CD4-positive, alpha-beta T cell treated with Interleukin-6 at 100 ng/mL for 8 hours (primary cell): ENCODE measurements at places on chromosomes 6 and 20.

DNA sequence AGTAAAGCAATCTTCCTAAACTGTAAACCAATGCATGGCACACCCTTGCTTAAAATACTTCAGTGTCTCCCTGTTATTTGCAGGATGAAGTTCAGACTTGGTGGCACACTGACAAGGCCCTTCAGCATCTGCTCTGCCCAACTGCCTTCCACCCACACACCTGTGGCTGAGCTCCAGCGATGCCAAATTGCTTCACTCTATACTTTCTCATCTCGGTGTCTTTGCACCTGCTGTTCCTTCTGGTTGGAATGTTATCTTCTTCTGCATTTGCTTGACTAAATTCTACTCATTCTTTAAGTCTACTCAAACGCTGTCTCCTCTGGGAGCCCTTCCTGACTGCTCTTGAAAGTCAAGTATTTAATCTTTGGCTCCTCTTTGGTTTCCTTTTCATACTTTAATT, 100.1 kb upstream of the SUPT3H start:
- DNase-seq, result no peak

GRCh38 chr20:32108814-32109391, 611 bp upstream of the TM9SF4 start:
- DNase-seq, result no peak

- DNase-seq, result no peak
Observed at GRCh38 chr20:873875-874607, 40.5 kb downstream of the FAM110A start.

GRCh38 chr6:107264357-107264840, 149.1 kb upstream of the BEND3 start:
- no peak for DNase-seq

DNA sequence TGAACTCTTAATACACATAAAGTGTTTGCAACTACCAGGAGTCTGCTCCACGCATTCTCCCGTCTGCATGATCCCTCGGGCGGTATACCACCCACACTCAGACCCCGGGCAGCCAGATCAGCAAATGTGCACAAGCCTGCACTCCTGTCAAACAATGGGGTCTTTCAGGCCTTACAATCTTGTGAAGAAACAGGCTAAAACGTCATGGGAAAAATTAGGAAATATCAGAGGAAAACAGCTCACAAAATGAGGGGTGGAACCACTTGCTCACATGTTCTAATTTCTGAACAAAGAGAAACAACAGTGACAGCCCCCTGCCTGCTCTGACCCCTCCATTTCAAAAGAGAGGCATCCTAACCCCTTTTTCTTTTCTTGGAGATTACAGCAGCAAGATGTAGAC, 69.4 kb downstream of the BACH2 start:
- DNase-seq, result no peak

- DNase-seq, result peak; percentile 40
Observed at GRCh38 chr6:127923135-127923534, 22.3 kb upstream of the THEMIS start.

DNA sequence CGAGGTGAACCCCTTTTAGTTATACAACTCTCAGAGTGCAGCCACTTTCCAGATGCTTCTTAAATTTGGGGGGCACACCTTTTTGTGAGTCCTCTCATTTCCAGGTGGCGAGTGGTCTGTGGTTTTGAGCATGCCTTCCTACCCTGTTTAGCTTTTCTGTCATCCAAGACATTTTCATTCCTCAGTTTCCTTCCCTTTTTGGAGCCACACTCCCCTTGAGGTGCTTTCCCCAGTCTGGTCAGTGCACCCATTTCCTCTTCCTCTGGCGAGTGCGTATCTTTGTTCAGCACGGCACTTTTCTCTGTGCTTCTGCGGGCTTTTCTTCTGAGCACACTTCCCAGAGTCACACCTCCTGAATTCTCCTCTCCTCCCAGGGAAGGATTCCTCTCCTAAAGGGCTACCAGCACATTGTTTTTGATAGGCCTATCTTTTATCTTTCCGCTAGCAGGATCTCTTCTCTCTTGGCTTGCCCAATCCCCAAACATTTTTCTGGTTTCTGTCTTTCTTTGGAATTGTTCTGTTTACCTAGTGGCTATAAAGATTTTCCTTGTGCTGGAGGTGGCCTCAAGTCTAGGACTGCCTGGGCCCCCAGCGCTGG, 1.4 kb downstream of the PHF20 start:
- peak; percentile 46 for DNase-seq

DNA sequence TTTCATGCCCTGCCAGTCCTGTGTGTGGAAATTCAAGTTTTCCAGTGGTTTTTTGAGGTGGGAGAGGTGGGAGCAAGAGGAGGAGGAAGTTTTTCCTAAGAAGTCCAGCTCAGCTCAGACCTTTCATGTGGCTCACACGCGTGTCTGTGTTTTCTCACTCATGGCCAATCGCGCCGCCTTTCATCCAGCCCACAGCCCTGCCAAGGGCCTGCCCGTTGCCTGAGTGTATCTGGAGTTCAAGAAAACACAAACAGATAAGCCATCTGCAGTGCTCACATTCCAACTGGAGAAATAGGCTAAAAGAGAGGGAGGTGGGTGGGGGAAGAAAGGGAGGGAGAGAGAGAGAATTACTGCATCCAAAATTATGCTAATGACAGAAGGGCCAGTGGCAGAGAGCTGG, 12.6 kb upstream of the MPC1 start:
- no peak for DNase-seq

GRCh38 chr6:133740218-133740617, 148.7 kb upstream of the TCF21 start:
- no peak for DNase-seq

GRCh38 chr6:15375638-15376290, 129.9 kb downstream of the JARID2 start:
- DNase-seq, result no peak

GRCh38 chr6:127518710-127519468, at the start of gene MTCL3:
Gene MTCL3 (minus strand): TSS chr6:127519335.
- DNase-seq, result no peak

DNA sequence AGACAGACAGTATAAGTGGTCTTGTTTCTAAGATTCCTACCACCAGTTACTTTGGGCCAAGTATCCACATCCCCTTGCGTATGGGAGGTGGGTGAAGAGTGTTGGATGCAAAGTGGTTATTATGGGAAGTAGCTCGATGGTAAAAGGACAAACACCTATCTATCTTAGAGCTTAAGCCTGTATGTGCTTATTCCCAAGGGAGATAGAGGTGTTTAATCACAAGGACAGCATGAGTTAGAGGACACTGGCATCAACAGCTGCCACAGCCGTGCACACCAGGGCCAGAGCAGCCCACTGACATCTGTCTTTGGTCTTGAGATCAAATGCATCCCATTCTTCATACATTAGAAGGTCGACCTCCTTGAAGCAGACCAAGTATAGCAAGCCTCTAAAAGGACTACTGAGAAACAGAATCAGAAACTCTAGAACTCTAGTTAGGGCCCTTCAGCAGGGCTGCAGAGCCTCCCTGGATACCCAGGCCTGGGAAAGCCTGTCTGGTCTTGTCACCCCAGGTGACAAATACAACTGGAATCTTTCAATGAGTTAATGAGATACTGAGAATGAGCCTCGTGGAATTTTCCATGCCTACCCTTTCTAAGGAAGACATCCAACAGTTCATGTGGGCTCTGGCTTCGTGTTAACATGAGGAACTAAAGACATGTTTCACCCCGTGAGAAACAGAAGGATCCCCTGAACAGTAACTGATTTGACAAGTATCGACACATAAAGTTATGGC, 28.7 kb downstream of the TXNDC5 start:
- no peak for DNase-seq

GRCh38 chr20:45347936-45348778, at the start of gene SDC4:
Gene SDC4 (minus strand): TSS chr20:45348424. CDS start chr20:45348384, 40 bp downstream.
- peak; percentile 59 for DNase-seq

GRCh38 chr6:5706124-5707033, 300.3 kb downstream of the NRN1 start:
- peak; percentile 22 for DNase-seq

DNA sequence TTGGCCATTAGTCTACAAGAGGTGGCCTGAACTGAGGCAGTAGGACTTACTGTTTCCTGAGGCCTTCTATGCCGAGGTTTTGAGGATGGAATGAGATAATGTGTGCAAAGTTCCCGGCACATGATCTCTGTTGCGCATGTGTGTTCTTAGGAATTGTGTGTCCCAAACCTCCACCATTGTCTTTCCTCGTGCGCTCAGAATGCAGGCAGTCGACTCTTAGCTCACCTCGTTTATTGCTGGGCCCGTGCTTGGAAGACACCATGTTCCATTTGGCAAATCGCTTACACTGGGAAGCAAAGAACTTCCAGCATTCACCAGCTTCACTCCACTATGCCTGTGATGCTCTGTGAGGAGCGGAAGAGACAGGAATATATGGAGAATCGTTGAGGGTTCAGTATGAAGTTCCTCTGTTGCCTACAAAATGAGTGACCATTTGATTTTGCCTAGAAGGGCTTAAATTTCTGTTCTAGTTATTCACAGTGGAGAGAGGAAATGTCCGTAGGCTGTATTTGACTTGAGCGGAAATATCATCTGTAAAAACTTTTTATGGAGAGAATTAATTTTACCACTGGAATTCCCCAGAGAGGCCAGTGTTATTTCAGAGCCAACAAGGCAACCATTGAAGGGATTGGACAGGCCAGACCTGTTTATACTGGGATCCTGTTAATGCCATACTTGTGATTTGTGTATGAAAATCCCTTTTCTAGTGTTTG, 75.7 kb upstream of the CLDN20 start:
- DNase-seq, result no peak

- no peak for DNase-seq
Observed at GRCh38 chr6:154653385-154653784, 79.8 kb upstream of the SCAF8 start.

- no peak for DNase-seq
Observed at GRCh38 chr6:152151920-152152319, 344.4 kb downstream of the ESR1 start.

- DNase-seq, result no peak
Observed at GRCh38 chr20:43794326-43794725, 67.5 kb upstream of the GTSF1L start.

- no peak for DNase-seq
Observed at GRCh38 chr6:104599821-104600638, 259.7 kb downstream of the HACE1 start.

DNA sequence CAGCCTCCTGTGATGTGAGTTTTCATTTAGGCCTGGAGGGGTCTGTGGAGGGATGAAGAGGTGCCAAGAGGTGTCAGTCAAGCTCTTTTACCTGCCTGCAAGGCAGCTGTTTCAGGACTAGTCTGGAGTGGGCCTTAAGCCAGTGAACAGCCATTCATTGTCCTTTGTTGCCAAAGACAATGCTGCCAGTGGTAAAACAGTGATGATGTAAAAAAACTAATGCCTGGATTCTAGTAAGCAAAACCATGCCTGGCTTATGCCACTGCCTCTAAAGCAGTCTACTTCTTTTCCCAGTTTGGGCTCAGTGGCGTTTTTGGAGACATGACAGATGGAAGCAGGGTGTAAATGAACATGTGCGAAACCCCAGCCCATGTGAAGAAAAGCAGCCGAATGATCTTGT, 93.5 kb upstream of the KCNK16 start:
- no peak for DNase-seq

GRCh38 chr20:19633985-19634384, 124.1 kb upstream of the RIN2 start:
- DNase-seq, result no peak

- DNase-seq, result no peak
Observed at GRCh38 chr6:162109480-162110050, 618.0 kb downstream of the PRKN start.

- DNase-seq, result no peak
Observed at GRCh38 chr20:49989234-49990065, 6.7 kb downstream of the SNAI1 start.

- DNase-seq, result peak; percentile 10
Observed at GRCh38 chr20:31835977-31836852, 9.2 kb downstream of the FOXS1 start.

DNA sequence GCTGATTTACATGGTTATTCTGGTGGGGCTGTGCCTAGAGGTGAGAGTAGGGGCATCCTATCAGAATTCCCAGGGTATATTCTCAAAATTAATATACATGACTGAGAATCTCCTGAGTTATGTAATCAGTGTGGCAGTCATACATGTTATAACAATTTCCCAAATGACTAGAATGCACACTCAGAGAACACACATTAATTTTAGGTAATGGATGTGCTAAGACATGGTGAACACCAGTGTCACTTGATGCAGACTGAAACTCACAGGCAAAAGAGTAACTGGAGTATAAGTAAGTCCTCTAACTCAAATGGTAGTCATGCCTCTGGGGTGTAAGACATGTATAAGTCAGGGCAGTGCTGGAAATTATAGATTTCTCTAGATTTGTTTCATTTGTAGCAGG, 1198.4 kb upstream of the CITED2 start:
- no peak for DNase-seq

- DNase-seq, result no peak
Observed at GRCh38 chr6:132122871-132123270, 171.7 kb upstream of the CCN2 start.

- no peak for DNase-seq
Observed at GRCh38 chr6:52301326-52301725, 16.8 kb upstream of the MCM3 start.

DNA sequence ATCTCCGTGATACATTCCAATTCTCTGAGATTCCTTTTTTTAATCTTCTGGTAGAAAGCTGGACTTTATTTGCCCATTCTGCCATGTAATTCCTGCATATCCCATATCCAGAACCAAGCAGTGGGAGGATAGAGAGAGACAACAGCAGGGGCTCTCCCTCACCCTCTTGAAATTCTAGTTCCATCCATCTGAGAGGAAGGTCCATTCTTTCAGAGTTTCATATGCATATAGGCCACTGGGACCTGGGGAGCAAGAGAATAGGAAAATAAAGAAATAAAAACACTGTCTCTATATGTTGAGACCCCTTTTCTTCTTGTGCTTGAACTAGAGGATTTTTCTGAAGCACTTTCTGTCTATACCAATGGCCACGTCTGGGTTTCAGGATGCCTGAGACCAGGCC, 147.9 kb upstream of the STMND1 start:
- no peak for DNase-seq

DNA sequence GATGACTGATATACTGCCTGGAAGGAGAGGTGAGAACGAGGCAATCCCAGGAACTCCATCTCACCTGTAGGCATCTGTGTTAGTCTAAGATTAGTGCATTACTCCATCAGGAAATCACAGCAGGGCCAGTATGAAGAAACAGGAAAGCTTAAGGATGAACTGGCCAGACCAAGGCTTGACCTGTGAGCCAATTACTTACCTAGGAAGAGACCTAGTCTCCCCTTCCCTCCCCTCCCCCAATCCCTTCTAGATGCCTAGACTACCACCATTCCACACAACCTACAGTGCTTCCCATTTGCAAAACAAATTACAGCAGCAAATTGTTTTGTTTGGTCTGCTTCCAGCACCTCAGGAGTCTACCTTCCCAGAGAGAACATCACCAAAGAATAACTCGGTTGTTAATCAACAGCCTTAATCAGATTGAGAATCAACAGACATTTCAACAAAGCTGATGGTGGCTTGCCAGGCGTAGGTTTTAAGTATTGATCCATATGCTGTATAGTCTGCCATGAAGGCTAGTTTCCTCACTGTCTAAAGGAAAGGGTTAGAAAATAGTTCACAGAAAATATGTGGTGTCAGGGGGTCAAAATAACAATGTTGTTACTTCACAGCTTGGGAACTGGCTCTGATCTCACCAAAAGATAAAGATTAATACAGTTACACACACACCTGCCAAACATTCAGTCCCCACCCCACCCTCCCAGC, 10.1 kb downstream of the PKHD1 start:
- no peak for DNase-seq
